ENCODE measurements at places on chromosomes 5 and 9. TPM values are rescaled to one million over a fixed set of nuclear protein-coding genes. Genes with fewer than 3 reads are reported as not detected.

DNA sequence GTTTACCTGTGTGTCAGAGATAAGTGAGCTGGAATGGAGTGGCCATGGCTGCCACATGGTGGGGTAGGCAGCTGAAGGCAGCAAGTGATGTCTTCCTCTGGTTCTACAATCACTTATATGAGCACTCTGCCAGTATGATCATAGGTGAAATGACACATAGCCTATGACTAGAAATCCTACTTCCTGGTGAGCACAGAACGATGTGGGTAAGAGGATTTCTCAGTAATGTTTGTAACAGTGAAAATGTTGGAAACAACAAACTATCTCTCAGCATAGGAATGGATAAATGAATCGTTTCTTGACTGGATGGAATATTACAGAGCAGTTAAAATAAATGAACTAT is 187.0 kb upstream of the S1PR3 start:
- DNase-seq = no peak

Gene NUTM2G
- total RNA-seq = 0.25 TPM

DNA sequence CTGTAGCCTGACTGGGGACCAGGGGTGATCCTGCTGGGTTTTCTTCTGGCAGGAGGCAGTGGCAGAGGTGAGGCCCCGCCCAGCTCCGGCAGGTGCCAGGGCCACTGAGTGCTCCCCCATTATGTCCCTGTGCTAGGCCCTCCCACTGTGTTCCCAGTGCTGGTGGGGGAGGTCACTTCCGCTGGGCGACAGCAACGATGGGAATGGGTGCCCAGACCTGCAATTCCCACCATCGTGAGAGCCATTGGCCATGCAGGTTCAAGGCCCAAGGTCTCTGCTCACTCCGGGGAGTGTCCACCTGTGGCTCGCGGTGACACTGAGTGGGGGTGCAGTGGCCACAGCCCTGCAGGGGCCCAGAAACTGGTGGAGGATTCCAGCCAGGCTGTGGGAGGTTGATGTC is 98.6 kb downstream of the RXRA start:
- DNase-seq = no peak

Gene CD72
- 4.5 TPM for total RNA-seq

GRCh38 chr5:55986931-55987330 is 7.8 kb downstream of the IL6ST start:
- no peak for DNase-seq

DNA sequence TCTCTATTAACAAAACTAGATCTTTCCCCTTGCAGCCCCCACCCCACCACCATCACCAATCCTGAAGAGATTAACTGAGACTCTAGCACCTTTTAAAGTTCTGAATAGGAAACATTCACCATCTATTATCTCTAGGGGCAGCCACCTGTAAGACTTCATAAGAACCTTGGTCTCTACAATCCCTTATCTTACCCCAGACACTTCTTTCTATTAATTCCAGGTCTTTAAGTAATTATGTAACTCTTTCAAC is 180.2 kb upstream of the FBXL17 start:
- no peak for DNase-seq

DNA sequence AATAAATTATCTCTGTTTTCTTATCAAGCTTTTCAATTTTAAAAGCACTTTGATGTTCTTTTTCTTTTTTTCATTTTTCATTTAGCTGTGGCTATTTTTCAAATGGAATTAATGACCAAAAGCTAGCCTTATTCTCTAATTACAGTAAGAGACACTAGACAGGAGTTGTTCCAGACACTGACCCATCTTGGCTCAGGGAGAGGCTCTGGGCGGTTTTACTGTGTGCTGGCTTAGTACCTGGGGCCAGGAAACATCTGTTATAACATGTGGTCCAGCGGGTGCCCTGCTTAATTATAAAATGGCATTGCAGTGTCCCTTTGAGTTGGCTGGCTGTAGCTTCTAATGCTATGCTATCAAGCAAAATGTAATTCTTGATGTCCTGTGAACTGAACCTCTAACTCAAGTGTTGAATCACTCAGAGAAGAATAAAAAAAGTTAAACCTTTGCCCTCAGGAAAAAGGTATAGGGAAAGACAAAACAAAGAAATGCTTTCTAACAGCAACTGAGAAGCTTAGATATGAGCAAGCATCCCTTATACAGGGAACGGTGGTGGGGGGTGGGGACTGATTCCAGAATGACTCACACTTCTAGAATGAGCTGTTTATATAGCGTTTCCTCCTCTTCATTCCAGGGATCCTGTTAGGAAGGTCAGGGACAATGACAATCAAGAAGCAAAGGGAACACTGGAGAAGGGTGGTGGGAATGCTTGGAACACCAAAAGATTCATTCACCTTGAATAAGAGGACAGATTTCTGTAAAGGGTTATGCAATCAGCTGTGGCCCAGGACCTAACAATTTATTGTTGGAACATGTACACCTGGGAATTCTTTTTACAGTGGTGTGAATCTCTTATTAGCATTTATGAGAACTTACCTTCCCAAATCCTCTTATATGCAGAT is 58.7 kb upstream of the NFIB start:
- DNase-seq = no peak

- DNase-seq = no peak
Observed at GRCh38 chr9:76453785-76454184, 5.2 kb upstream of the GCNT1 start.

Gene REEP5
- total RNA-seq = 58.3 TPM
